ENCODE measurements at places on chromosomes 16 and 17. TPM values are rescaled to one million over a fixed set of nuclear protein-coding genes. Genes with fewer than 3 reads are reported as not detected.

GRCh38 chr17:56085576-56086267 lies 67.6 kb upstream of the ANKFN1 start:
- no peak overlapping the region for H3K4me3 ChIP-seq
- no peak overlapping the region for H3K27ac ChIP-seq
- no peaks in the 10 kb centered on the region for H3K4me1 ChIP-seq

- H3K4me3 ChIP-seq = peak overlapping the region; percentile 81
- no peaks in the 10 kb centered on the region for H3K36me3 ChIP-seq
- H3K27me3 ChIP-seq = no peaks in the 10 kb centered on the region
- no peak overlapping the region for H3K27ac ChIP-seq
Observed at GRCh38 chr16:1308036-1308976, 1.1 kb upstream of the UBE2I start.

GRCh38 chr16:50680556-50680893 lies 587 bp downstream of the SNX20 start:
- no peak overlapping the region for H3K27ac ChIP-seq
- no peaks in the 10 kb centered on the region for H3K4me1 ChIP-seq
- DNase-seq = peak; percentile 16
- no peaks in the 10 kb centered on the region for H3K27me3 ChIP-seq

DNA sequence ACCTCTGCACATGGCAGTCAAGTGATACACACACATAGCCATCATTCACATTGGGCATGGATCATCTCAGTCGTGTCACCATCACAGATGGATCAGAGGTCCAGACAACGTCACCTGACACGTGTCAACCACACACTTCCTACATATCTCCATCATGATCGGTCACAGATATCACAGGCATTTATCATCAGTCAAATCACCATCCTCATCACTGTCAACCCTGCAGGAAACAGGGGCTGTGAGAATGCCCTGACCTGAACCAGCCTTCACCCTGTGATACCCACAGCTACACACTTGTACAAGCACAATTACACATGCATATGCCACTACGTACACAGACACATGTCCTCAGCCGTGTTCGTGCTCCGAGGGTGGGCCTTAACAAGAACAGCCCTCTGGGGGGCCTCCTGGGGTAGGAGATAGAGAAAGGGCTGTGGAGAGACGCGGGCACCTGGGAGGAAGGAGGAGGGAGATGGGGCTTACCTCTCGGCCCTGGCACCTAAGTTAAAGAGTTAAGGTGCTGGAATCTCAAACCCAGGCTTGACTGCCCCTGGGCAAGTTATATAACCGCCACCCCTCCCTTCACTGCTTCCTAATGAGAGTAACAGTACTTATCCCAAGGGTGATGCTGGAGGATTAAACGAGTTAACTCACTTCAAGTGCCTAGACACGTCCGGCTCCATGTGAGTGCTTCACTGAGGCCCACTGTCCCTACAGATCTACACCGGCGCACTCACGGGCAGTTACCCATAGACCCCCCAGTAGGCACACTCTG lies 1.1 kb downstream of the SLC12A4 start:
- peak overlapping the region; percentile 86 for H3K4me3 ChIP-seq
- no peaks in the 10 kb centered on the region for H3K27me3 ChIP-seq
- no peaks in the 10 kb centered on the region for H3K36me3 ChIP-seq
- H3K4me1 ChIP-seq = no peaks in the 10 kb centered on the region

GRCh38 chr17:17837380-17837821 lies 615 bp upstream of the SREBF1 start:
- no peaks in the 10 kb centered on the region for H3K4me1 ChIP-seq
- H3K4me3 ChIP-seq = no peak overlapping the region
- no peaks in the 10 kb centered on the region for H3K27me3 ChIP-seq
- DNase-seq = peak; percentile 72
- H3K36me3 ChIP-seq = no peaks in the 10 kb centered on the region

DNA sequence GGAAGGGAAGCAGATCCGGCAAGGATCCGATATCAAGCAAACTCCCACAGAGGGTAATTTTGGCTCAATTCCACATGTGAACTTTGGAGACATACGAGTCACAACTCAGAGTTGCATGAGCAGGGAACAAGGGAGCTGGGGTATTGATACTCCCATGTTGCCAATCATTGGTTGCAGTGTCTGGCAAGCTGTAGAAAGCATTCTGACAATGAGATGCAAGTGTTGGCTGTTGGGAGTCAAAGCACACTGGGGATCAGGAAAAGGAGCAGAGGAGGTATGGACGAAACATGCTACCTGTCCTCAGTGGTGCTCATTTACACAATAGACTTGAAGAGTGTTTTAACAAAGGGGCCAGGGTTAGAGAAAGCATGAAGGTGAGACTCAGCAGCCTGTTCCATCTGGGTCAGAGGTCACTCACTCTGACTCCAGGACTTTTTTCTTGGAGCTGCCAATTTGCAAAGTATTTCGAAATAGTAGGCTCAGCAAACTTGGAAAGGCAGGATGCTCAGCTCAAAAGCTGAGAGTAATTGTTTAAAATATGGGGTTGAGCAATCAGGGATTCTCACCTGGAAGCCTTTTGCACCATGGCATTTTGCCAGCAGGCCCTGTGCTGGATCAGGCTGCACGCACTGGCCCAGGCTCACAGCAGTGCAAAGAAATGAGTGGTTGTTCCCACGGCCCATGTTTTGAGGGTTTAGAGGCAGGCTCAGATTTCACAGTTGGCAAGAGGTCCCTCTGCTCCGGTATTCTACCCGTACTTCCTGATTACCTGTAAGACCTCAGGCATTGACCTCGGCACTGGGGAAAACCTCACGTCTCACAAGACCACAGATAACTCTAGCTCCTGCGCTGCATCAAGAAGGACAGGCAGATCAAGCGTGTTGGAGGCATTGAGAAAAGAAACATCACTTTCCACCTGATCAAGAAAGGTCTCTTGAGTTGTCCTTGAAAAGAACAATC lies 17.6 kb upstream of the NKD1 start:
- no peaks in the 10 kb centered on the region for H3K27me3 ChIP-seq
- H3K4me1 ChIP-seq = no peaks in the 10 kb centered on the region
- H3K4me3 ChIP-seq = no peak overlapping the region
- no peak for DNase-seq

The USP31 gene
- total RNA-seq = 24.6 TPM

The KRTAP2-3 gene
- not detected for total RNA-seq

The HOXB5 gene
- 1.4 TPM for total RNA-seq

Measured in aorta (tissue), 5 donors.